Activated B cell treated with CpG ODN at 0.5 μM for 24 hours (primary cell): ENCODE measurements at places on chromosomes 12 and 14.
A peak's percentile ranks its signal among the peaks of the same experiment; 100 is the strongest.

- no peak overlapping the region for H3K4me3 ChIP-seq
- no peak overlapping the region for H3K27ac ChIP-seq
- DNase-seq = no peak
- H3K36me3 ChIP-seq = peaks cover 88% of the 10 kb centered on the region
- peaks cover 4% of the 10 kb centered on the region for H3K4me1 ChIP-seq
Observed at GRCh38 chr14:102891556-102891955, 30.9 kb upstream of the AMN start.

GRCh38 chr14:79836577-79836976 is 374.7 kb downstream of the DIO2 start:
- no peak for DNase-seq
- H3K27me3 ChIP-seq = no peaks in the 10 kb centered on the region
- no peaks in the 10 kb centered on the region for H3K4me1 ChIP-seq
- no peaks in the 10 kb centered on the region for H3K36me3 ChIP-seq
- H3K4me3 ChIP-seq = no peak overlapping the region

GRCh38 chr12:132205271-132206045 is 61.2 kb downstream of the NOC4L start:
- H3K36me3 ChIP-seq = no peaks in the 10 kb centered on the region
- H3K4me3 ChIP-seq = no peak overlapping the region
- H3K27me3 ChIP-seq = peaks cover 29% of the 10 kb centered on the region
- DNase-seq = no peak

- no peaks in the 10 kb centered on the region for H3K36me3 ChIP-seq
- no peaks in the 10 kb centered on the region for H3K27me3 ChIP-seq
- H3K27ac ChIP-seq = no peak overlapping the region
- H3K4me1 ChIP-seq = no peaks in the 10 kb centered on the region
- DNase-seq = no peak
Observed at GRCh38 chr12:26246483-26247164, 51.3 kb downstream of the SSPN start.

DNA sequence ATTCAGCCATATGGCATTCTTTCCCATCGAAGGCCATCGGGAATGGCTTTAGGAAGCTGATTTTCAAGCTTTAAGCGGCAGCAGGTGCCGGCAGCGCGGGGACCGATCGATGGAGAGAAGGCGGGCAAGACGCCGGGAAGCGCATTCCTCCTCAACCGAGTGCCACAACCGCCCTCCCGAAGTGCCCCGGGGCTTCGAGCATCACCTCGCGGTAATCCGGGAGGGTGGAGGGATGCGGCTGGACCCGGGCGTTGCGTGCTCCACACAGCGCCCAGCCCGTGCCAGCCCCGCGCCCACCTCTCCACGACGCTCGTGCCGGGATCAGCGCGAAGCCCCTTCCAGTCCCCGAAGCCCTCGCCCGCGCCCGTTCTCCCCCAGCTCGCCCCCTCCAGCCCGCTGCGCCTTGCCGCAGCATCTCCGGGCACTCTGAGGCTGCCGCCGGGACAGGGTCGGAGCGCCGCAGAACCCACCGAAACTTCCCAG is 3.2 kb downstream of the USP44 start:
- peaks cover 20% of the 10 kb centered on the region for H3K4me1 ChIP-seq
- H3K36me3 ChIP-seq = peaks cover 2% of the 10 kb centered on the region

- no peaks in the 10 kb centered on the region for H3K4me1 ChIP-seq
- no peak overlapping the region for H3K4me3 ChIP-seq
- H3K27me3 ChIP-seq = no peaks in the 10 kb centered on the region
- H3K27ac ChIP-seq = no peak overlapping the region
- no peak for DNase-seq
Observed at GRCh38 chr12:106495354-106495965, 87.3 kb upstream of the RFX4 start.

GRCh38 chr12:20557096-20557495 is 138.0 kb upstream of the SLCO1C1 start:
- no peaks in the 10 kb centered on the region for H3K4me1 ChIP-seq
- no peak overlapping the region for H3K4me3 ChIP-seq
- no peaks in the 10 kb centered on the region for H3K27me3 ChIP-seq
- H3K36me3 ChIP-seq = no peaks in the 10 kb centered on the region

DNA sequence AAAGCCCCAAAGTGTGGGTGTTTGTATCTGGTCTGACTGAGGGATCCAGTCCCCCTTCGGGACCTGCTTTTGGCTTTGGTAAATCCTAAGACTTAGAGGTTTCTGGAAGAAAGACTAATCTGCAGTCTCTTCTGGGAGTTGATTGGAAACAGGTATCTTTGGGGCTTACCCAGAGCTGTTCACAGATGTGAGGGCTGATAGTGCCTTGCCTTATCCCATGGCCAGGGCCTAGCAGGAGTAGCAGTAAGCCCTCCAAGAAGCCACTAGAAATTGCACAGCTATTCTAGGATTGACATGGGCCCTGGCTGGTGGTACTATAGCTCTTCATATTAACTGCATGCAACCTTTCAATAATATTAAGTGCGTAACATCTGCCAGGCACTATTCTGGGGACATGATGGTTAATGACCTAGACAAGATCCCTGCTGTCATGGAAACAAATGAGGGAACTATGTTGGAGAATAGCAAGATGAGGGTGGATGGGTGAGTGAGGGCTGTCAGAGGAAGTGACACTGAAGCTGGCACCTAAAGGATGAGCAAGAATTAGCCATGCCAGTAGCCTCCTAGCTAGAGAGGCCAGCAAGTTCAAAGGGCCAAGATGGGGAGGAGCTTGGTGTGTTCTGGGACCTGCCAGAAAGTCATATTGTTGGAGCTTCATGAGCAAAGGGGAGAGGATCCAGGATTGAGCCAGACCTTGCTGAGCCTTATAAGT is 71.7 kb downstream of the CRADD start:
- H3K4me1 ChIP-seq = peaks cover 7% of the 10 kb centered on the region
- peaks cover 14% of the 10 kb centered on the region for H3K36me3 ChIP-seq
- no peak for DNase-seq
- no peak overlapping the region for H3K4me3 ChIP-seq

DNA sequence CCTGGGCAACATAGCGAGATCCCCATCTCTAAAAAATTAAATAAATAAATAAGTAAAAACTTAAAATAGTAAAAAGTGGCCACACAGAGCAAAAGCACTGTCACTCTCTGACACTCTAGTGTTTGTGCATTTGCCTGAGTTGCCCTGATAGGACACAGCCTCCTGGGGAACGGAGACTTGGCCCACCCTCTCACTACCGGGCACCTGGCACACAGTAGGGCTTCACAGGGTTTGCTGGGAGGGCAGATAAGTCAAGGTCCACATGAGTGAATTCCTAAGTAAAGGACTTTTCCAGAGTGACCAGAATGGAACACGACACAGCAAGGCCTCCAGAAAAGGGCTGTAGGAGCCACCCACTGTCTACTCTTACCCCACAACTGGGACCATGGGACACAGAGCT is 54.3 kb downstream of the SCARB1 start:
- no peak overlapping the region for H3K4me3 ChIP-seq
- peaks cover 61% of the 10 kb centered on the region for H3K36me3 ChIP-seq
- H3K27me3 ChIP-seq = no peaks in the 10 kb centered on the region

DNA sequence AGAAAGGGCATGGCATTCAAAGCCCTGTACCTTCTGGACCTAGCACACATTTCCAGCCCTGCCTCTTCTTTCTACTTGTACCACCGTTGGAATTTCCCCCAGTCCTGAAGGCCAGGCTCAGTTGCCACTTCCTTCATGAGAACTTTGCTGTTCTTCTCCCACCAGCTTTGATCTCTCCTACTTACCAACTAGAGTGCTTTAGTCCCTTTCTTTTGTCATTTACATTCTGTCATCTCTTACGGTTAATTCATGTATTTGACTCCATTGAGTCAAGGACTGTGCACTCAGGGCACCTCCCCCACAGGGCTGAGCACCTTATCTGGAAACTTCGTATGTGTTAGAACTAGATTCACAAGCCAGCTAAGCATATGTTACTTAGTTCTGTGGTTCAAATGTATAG is 26.3 kb downstream of the BICDL1 start:
- peaks cover 45% of the 10 kb centered on the region for H3K4me1 ChIP-seq
- no peaks in the 10 kb centered on the region for H3K36me3 ChIP-seq
- H3K27ac ChIP-seq = peak overlapping the region; percentile 0
- no peak overlapping the region for H3K4me3 ChIP-seq
- H3K27me3 ChIP-seq = no peaks in the 10 kb centered on the region

DNA sequence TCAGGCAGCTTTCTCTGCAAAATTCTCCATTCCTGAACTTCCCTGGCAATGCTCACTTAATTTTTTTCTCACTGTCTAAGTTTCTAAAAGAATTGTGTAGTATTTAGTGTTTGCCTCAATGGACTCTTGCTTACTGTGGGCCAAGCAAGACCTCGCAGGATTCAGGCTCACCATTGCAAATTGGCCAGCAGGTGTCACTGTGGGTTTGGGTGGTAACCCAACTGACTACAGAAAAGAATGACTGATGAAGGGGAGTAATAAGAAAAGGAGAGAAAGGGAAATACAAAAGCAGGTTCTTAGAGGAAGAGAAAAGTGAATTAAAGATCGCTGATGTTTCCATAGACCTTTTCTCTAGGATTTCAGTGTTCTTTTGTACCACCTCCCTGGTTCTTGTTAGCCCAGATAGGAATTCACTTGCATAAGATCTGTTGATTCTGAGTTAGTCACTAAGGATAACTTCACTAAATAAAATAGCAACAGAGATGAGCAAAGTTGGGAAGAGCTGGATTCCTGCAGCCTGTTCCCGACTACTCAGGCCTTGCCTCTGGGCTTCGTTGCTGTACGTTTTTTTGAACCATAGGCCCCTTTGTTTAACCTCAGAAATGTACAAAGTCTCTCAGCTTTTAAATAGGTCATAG is 386.5 kb upstream of the DDHD1 start:
- H3K36me3 ChIP-seq = no peaks in the 10 kb centered on the region
- peak; percentile 48 for DNase-seq
- H3K27me3 ChIP-seq = no peaks in the 10 kb centered on the region
- H3K27ac ChIP-seq = no peak overlapping the region
